Stimulated activated CD4-positive, alpha-beta T cell treated with anti-CD3 and anti-CD28 coated beads, Interleukin-1b, Interleukin-23, amount 100 ng/mL, for 1 hour (primary cell): ENCODE measurements at places on chromosomes 5 and 9.

- no peak for DNase-seq
These were observed 1.3 kb downstream of the EEIG1 start for GRCh38 chr9:127979333-127980059.

GRCh38 chr9:126464694-126465441 lies 138.2 kb downstream of the MVB12B start:
- DNase-seq, result no peak

GRCh38 chr5:26700759-26701384 lies 337.5 kb downstream of the CDH9 start:
- no peak for DNase-seq

DNA sequence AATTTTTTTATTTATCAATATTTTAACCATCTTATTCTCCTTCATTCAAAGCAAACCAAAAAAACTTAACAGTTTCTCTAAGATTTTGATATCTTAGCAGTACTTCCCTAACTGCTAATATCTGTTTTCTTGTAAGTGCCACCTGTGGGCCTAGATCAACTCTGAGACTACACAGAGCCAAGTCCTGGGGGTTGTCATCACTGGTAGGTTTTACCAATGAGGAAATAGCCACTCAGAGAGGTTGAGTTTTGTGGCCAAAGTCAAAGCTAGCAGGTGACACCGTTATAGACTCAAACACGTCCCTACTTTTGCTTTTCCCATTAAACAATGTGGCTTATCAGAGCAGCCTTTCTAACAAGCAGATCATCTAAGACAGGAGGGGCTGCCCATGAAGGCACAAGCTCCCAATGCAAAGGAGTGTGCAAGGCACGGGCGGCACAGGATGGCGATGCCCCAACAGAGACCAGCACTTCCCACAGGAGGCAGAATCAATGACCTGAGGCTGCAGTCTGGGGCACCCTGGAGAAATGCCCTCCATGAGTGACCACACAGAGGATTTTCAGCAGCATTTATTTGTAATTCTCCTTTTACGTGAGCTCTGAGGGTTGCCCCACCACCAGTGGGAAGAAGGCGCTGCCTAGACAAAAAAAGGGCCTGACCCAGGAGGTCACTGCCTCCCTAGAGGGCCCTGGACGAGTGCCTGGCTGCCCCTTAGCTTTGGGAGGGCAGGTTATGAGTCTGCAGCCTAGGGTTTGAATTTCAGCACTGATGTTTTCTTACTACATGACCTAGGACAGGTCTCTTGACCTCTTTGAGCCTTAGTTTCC lies 7.4 kb downstream of the TBC1D2 start:
- no peak for DNase-seq

GRCh38 chr9:133737071-133737773 lies 930 bp downstream of the SARDH start:
- DNase-seq, result no peak

GRCh38 chr5:62555930-62556329 lies 22.7 kb upstream of the LRRC70 start:
- DNase-seq, result no peak

- no peak for DNase-seq
These were observed 40.6 kb upstream of the OLFM1 start for GRCh38 chr9:135046739-135047350.

DNA sequence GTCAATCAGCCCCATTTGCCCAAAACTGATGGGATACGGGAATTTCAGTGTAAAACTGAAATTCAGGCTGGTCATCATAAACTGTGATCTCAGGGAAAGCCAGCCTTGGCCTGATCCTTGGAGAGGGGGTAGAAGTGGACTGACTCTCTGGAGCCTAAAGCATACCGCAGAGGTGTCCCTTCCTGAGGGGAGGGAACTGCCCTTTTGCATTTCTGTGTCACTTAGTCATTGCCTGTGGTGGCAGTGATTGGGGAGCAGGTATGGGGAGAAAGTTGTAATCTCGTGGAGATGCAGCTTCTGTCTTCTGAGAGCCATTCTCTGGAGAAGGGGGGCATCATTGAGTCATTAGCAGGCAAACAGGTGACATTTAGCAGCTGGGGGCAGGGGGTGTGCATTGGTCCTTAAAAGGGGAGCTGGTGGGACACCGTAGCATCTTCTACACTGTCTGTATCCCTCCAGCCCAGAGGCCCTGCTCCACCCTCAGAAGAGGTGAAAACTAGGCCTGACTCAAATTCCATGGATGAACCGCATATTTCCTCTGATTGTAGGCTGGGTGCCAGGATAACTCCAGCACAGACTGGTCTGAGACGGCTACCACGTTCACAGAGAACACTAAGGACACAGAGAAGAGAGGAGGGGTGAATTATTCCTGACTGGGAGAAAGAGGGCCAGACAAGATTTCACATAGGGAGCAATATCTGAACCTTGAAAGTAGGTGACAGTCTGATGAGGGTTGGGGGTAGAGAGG lies 143.3 kb downstream of the SEC61B start:
- DNase-seq, result no peak

- DNase-seq, result no peak
These were observed 429.0 kb upstream of the ZNF608 start for GRCh38 chr5:125175348-125176004.
